ENCODE measurements at places on chromosomes 7 and 10. TPM values are rescaled to one million over a fixed set of nuclear protein-coding genes. Genes with fewer than 3 reads are reported as not detected.

DNA sequence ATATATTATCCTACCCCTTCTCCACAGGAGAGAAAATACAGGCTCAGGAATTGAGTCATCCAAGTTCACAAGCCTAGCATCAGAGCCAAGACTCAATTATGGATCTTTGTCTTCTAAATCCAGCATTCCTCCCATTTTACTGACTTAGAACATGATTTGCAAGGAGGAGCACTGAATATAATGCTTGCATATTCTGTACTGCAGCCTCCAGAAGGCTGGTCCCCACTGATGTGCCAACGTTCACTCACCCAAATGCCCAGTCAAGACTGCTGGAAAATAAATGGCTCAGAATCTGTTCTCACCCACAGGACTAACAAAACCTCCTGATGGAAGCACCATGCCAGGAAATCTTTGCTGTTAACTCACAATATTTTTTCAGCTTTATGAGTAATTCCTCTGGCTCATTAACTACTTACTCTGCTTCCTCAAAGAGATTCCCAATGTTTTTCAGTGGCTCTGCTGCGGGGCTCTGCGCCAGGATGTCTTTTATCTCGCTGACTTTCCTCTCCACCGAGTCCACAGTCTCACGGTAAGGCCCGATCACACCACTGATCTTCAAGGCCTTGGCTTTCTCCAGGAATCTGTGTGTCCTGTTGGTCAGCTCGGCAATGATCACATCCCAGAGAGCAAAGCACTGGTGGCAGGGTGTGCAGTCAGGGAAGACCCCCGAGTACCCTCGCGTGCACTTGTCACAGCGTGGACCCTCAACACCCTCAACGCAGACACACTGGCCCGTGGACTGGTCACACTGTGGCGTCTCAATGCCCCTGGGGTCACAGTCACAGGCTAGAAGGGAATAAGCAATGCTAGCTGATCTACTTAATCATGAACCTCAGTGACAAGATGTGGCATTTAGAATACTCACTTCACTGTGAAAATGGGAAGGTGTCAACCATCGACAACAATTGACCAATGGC, 48.8 kb downstream of the DLD start:
- DNase-seq = peak; percentile 96

DNA sequence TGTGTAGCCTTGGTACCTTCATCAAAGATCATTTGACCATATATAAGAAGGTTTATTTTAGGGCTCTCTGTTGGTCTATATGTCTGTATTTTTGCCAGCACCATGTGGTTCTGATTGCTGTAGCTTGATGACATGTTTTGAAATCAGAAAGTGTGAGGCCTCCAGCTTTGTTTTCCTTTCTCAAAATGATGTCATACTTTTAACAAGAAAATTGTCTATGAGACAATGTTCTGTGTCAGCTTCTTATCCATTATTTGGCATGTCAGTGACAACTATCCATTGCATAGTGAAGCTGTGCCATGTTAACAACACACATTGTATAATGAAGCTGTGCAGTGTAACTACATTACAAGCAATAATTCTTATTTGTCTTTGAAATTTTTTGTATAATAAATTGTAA, 9.1 kb upstream of the PPP1R9A start:
- DNase-seq = no peak

DNA sequence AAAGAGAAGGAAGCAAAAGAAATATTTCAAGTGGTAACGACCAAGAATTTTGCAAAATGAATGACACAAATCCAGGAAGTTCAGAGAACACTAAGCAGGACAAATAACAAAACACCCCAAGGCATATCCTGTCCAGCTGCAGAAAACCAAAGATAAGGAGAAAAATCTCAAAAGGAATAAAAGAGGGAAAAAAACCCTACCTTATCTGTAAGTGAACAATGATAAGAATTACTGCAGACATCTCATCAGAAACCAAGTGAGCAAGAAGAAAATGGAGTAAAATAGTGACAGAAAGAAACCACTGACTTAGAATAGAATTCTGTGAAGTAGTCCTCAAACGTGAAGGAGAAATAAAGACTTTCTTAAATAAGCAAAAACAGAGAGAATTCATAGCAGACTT, 21.8 kb downstream of the CARD11 start:
- no peak for DNase-seq

IQUB gene
- 0.59 TPM for total RNA-seq

SLC26A5 gene
- total RNA-seq = not detected

GRCh38 chr7:73671857-73672445, 4.3 kb downstream of the VPS37D start:
- DNase-seq = no peak

- DNase-seq = no peak
These were observed 64.2 kb upstream of the PITRM1 start for GRCh38 chr10:3236644-3237404.

DNA sequence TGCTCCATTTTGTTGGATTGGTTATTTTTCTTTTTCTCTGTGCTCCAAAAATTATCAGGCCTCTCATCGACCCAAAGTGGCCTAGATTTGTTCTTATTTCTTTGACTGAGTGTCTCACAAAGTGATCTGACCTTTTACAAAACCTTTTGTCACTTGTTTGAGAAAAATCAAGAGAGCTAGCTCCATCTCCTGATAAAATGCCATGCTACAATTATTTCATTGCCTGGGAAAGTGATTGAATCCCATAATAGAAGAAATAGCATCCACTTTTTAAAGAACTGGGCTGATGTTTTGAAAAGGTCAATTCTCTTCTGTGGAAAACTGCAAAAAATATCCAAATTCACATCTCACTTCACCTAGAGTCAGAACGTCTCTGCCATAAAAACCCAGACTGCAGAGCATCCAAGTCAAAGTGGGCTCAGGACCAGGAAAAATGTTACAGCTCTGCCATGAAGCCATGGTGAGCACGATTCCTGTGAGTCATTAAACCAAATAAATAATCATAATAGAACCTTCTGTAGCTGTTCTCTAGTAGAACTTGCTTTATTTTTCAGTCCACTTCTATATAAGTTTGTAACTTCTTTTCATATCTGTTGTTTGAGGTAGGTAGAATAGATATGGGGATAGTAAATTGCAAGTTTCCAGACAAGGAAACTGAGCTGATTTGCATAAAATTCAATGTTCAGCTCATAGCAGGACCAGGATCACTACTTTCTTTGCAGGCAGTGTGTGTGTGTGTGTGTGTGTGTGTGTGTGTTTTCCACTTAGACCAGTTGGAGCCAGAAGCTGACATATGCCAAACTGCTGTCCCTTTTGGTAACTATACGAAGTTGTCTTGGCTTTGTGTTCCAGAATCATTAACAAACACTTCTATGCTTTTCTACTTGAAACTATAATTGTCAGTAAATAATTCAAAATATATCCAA, 632.5 kb upstream of the ANKRD30A start:
- peak; percentile 62 for DNase-seq

DPP6 gene
- total RNA-seq = 0.48 TPM

- DNase-seq = no peak
These were observed 335.4 kb downstream of the CXCL12 start for GRCh38 chr10:44049301-44050015.

DNA sequence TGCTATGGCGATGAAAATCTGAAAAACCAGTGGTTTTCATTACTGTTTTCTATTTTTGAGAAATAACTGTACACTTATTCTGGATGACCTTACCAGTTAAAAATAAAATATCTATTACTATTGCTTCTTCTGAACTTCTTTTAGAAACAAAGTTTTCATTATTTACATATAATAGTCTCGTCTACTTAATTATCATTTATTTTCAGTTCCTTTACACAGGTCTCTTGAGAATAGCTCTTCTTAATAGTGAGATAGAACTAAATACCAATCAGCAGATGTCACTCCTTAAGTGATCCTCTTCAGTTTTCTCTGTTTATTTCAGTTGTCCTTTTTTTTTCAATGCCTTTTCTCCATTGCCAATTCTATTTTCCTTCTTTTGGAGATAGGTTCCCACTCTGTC, 4.3 kb upstream of the GLCCI1 start:
- DNase-seq = no peak

ARID5B gene
- total RNA-seq = 64.6 TPM

PODXL gene
- 29.9 TPM for total RNA-seq

DNA sequence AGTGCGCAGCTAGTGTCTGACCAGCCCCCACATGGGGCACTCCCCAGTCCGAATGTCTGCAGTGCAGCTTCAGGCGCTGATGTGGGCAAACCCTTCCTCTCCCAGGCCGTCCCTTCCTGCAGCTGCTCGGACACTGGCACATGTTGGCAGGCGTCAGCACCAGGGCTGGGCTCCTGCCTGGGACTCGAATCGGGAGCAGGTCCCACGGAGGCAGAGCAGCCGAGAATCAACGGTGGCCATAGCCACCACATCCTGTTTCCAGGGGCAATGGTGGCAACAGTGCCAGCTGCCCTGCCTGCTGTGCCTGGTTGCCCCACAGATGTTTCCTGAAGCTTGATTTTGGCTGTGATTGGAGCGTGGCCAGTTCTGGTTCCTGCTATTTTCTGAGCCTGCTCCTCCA, 65.8 kb downstream of the MGMT start:
- DNase-seq = no peak

SLC29A4 gene
- total RNA-seq = 8.2 TPM

- peak; percentile 72 for DNase-seq
These were observed 170.9 kb downstream of the CDK14 start for GRCh38 chr7:90766814-90767564.

DNA sequence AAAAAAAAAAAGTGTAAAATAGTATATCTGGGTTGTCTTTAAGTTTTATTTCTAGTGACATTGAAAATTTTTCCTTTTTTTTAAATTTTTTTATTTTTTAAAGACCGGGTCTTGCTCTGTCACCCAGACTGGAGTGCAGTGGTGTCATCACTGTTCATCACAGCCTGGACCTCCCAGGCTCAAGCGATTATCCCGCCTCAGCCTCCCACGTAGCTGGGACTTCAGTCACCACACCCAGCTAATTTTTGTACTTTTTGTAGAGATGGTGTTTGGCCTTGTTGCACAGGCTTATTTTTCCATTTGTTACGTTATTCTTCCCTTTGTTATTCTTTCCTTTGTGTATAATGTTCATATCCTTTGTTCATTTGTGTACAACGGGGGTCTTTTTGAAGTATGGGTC, 30.1 kb downstream of the TSPAN14 start:
- no peak for DNase-seq

DNA sequence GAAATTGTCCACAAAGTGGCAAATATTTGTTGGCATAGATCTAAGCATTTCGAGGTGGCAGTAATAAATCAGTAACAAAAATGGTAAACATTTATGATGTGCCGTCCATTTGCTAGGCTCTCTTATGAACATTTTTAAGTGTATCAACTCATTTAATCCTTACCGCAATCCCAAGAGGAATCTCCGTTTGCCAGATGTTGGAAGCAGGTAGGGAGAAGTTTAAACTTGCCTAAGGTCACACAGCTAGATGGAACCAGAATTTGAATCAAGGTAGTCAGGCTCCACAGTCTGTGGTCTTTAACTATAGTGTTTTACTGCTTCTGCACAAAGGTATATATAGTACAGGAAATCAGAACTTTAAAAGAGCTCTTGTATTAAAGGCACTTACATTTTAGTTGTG, 2.6 kb downstream of the MKLN1 start:
- no peak for DNase-seq

PPP1R17 gene
- total RNA-seq = not detected

DNA sequence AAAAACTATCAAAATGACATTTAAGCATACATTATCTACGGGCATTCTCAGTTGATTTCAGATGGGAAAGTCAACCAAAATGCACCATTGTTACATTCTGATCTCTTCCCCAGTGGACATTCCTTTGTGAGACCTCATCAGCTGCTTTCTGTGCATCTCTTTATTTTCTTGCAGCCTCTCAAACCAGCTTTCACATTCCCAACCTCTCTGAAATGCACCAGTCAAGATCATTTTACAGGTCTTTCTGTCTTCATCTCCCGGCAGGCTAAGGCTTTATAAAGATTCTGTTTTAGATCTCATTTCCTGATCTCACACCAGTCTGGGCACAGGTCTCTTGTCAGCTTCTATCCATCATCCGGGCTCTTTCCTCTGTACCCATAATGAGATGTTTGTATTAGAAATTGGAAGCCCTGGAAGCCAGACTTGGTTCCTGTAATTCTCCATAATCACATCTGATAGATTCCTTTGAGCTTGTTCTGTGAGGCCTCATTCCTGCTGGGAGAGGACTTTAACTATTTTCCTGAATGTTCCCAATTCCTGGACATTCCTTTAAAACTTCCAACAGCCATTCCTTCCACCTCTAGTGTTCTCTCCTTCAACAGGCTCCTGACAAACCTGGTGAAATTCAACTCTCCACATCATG, 44.3 kb upstream of the ARL4A start:
- peak; percentile 54 for DNase-seq

MRC1 gene
- 0.05 TPM for total RNA-seq

GDF2 gene
- not detected for total RNA-seq

DNA sequence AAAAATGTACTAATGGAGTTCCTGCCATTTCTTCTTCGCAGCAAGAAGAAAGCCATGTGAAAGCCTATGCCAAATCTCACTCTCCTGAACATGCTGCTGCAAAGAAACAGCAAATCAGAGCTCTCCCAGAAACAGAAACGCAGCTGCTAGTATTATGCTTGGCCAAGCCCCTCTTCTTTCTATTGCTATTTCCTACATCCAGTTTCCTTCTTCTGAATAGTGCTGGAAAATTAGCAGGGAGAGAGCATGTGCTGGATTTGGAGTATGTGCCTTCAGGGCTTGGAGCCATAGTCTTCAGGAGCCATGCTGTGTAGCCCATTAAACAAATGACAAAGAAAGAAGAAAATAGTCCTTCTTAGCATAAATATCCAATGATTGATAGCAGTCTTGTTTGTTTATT, 852.0 kb upstream of the PHF14 start:
- DNase-seq = no peak

DNA sequence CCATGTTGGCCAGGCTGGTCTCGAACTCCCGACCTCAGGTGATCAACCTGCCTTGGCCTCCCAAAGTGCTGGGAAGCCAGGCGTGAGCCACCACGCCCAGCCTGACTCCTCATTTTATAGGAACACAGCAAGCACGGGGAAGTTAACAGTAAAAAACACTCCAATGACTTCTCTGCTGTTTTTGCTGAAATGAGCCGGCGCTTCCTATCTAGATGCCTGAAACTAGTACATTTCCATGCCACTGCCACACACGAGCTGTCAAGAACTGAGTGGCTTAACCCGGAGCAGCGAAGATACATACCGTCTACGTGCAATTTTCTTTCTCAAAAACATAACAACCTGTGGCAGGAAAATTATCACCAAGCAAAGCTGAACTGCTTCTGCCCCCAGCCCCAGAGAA, 16.8 kb downstream of the DAGLB start:
- DNase-seq = no peak

DNA sequence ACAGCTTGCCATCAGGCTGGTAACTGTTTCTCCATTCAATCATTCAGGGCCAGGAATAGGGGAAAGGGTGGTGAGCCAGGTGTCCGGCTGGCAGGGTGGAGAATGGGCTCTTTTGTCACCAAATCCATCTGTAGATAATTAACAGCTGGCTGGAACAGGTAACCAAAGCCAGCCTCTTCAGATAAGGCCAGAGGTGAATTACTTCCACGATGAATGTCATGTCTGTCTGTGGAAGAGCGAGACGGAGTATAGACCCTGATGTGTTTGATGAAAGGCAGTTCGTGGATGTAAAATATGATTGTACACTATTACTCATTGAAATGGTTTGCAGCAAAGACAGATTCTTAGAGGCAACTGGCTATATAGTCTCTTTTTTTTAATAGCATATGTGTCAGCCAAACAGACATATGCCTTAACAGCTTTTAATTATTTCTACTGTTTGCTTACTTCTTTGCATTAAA, 149.8 kb downstream of the KLF6 start:
- no peak for DNase-seq

FGFBP3 gene
- total RNA-seq = 3.3 TPM

Data from astrocyte (in vitro differentiated cells and primary cell).